Activated CD4-positive, alpha-beta T cell treated with anti-CD3 and anti-CD28 coated beads for 4 hours (primary cell): ENCODE measurements at places on chromosomes 7 and 10.

DNA sequence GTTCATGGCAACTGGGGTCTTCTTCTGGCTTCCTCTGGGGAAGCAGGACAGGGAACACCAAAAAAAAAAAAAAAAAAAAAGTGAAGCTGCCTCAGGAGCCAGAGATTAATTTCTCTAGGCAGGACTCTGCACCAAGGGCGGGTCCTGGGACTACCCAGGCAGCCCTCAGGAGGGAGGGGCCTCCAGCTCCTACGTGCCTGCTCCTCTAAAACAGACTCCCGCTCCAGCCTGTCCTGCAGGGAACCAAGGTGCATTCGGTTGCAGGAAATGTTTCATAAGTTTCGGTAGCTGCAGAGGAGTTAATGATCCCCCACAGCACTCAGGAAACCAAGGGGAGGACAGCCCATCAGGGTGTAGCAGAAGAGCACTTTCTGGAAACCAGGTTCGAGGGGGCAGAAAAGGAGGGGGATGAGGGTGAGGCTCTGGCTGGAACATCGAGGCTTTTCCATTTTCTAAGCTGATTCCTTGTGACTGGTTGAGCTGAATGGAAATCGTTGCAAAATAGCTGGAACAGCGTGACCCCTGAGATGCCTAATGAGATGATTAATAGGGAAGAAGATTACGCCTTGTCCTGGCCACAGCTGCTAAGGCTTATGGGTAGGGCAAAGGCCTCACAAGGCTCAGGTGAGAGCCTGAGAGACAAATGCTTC lies 84.2 kb downstream of the STRA8 start:
- no peak for DNase-seq

GRCh38 chr7:22864301-22864700 lies 41.7 kb upstream of the TOMM7 start:
- no peak for DNase-seq

DNA sequence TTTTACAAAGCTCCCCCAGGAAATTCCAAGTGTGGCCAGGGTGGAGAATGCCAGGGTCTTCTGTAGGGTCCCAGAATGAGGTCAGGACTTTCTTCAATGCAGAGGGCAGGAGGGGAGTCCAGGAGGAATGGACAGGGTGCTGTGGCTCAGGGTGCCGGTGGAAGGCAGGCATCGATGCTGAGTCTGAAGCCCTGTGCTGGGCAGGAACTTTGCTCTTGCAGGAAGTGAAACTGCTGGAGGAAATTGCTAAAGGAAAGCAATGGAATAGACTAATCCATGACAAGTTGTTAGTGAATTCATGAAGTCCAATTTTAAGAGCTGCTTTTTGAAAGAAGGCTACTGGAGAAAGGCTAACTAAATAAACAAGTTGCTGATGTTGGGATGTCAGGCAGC lies 14.8 kb downstream of the PTPRE start:
- DNase-seq: no peak

DNA sequence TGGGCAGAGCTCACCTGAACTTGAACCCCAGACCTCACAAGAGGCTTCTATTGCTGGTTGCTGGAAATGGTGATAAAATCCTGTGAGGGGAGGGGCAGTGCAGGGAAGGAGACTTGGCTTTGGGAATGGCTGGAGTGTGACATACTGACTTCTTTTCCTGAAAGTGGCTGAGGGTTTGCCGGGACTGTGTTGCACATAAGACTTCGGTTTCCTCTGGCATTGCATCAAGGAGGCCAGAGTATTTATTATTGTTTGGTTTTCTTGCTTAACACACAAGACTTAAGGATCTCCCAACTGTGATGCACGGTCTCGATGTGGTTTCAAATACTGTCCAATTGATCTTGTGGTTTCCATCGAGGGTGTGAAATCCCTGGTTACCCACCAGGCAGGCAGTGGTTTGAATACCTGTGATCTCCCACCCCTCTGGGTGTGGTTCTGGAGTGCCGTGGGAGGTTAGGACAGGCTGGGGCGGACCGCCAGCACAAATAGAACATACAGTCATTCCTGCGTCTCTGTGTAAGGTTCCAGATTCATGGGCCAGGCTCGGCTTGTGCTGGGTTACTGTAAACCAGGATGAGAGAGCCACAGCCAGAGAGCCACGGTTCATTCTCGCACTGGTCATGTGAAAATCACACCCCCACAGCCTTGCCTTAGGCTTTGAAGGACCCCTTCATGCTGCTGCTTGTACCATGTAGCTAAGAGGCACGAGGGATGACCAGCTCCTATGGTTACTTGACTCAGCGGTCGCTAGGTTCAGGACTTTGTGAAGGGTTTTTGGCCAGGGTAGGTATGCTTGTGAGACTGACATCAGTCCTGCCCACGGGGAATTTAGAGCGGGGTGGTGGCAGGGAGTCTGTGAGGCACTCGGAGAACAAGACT lies 39.2 kb downstream of the WBP1L start:
- DNase-seq: no peak

DNA sequence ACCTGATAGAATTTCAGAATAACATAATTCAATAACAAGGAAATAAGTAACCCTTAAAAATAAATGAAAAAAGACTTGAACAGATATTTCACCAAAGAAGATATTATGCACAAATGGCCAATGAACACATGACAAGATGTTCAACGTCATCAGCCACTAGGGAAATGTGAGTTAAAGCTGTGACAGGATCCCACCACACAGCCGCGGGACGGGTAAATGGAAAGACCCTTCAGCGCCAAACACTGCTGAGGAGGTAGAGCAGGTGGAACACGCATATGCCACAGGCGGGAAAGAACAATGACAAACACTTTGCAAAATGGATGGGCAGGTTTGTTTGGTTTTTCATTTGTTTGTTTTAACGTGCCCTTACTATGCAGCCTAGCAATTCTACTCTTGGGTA lies 86.1 kb upstream of the RNF32 start:
- no peak for DNase-seq

- peak; percentile 73 for DNase-seq
These were observed 78.5 kb downstream of the LHPP start for GRCh38 chr10:124539935-124540641.

DNA sequence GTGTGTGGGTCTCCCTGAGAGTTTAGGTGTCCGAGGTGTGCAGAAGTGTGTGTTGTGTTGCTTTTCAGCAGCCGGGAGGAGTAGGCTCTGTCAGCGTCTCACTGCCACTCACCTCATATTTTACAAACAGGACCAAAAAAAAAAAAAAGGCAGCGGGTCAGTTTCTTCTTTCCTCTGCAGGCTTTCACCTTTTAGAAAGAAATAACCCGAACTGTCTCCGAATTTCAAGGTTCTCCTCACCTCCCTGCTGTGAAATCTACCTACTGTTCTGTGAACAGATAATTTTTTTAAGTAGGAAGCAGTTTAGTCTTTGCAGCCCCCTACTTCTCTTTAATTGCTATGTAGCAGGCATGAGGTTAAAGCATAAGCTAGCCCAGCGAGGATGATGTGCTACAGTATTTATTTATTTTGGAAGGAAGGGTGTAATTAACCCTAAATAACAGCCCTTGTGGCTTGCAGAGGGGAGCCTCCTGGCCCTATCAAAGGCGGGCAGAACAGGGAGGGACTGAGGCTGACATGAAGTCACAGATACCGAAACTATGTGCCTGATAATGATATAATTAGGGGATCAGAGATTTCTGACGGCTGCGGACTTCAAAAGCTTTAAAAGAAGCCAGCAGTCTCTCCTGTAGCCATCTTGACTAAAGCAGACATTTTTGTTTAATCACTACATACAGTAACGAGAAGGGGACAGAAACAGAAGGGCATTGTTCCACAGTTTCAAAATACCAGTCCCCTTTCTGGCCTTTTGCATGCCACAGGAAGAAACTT lies 1.6 kb downstream of the BAMBI start:
- DNase-seq: no peak

GRCh38 chr10:74500816-74501215 lies 325.6 kb upstream of the KAT6B start:
- no peak for DNase-seq

GRCh38 chr7:5597772-5598171 lies 174.1 kb upstream of the TNRC18 start:
- DNase-seq: no peak
